ENCODE measurements at places on chromosomes 6 and 20.
A peak's percentile ranks its signal among the peaks of the same experiment; 100 is the strongest.

GRCh38 chr6:143575440-143575839 lies 63.9 kb upstream of the FUCA2 start:
- peak; percentile 73 for DNase-seq

DNA sequence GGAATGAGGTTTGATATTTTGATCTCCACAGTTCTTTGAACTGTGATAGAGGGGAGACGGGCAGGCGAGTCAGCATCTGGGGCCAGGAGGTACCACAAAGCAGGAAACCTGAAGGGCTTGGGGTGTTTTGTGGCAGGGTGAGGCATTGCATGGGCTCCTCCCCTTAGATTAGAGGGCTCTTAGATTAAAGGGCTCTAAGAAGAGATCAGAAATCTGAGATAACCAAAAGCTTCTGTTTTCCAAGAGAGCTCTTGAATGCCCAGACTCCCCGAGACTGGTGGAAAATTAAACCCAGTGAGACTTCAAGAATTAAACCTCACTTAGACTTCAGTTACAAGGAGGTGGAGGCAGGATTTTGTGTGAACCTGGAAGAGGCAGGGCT lies 2.4 kb upstream of the GPX5 start:
- no peak for DNase-seq

DNA sequence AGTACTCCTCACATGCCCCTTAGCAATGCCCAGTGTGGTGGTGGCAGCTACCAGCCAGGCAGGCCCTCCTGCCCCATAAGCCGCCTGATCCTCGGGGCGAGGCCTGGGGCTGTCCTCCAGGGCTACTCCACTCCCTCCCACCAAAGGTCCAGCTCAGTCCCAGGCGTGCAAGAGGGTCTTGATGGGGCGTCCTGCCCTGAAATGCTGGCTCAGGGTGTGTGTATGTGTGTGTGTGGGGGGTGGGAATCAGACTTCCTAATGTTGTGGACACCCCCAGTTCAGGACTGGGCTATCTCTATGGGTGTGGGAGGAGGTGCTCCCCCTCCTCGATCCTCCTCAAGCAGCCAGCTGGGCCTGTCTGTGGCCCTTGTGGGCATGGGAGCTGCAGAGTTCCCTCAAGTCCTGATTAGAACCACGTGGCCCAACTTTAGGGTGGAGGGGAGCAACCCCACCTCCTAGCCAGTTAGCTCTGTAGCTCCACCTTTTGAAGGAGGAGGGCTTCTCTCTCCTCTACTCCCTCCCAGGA lies 7.5 kb downstream of the HSPA12B start:
- DNase-seq: no peak

GRCh38 chr6:80022803-80023202 lies 18.4 kb downstream of the TTK start:
- DNase-seq: peak; percentile 84

- no peak for DNase-seq
These were observed 49.8 kb upstream of the OR14J1 start for GRCh38 chr6:29251736-29252135.

- peak; percentile 28 for DNase-seq
These were observed 72.0 kb downstream of the DACT2 start for GRCh38 chr6:168247443-168248147.
